ENCODE measurements at places on chromosomes 16 and 17.

DNA sequence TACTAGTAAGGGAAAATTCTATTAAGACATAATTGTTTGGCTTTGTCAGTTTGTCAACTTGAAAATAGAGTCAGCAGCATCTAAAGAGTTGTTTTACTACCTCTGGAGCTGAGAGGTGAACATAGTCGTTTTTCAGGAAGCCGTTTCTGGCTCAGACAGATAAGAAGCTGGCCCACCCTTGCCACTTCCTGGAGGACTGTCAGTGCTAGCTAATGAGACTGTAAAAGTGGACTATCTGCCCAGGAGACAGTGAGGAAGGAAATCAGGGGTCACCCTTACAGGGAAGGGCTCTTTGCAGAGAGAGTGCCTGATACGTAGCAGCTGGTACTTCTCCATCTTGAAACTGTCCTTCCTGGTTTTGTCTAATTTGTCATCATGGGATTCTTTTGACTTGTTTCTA lies 328.7 kb downstream of the WWOX start:
- DNase-seq = no peak

- DNase-seq = peak; percentile 13
These were observed 254.1 kb upstream of the IRX3 start for GRCh38 chr16:54540525-54541180.

DNA sequence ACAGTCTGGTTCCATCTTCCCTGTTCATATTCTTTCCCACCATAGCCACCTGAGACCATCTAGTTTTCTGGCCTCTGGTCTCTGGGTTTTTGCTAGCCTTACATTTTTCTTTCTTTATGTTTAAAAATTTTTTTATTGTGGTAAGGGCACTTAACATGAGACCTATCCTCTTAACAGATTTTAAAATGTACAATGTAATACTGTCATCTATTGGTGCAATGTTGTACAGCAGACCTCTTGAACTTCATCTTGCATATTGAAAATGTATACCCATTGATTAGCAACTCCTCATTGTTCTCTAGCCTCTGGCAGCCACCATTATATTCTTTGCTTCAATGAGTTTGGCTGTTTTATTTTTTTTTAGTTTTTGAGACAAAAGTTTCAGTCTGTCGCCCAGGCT lies 39.2 kb downstream of the ITGAM start:
- DNase-seq = no peak

DNA sequence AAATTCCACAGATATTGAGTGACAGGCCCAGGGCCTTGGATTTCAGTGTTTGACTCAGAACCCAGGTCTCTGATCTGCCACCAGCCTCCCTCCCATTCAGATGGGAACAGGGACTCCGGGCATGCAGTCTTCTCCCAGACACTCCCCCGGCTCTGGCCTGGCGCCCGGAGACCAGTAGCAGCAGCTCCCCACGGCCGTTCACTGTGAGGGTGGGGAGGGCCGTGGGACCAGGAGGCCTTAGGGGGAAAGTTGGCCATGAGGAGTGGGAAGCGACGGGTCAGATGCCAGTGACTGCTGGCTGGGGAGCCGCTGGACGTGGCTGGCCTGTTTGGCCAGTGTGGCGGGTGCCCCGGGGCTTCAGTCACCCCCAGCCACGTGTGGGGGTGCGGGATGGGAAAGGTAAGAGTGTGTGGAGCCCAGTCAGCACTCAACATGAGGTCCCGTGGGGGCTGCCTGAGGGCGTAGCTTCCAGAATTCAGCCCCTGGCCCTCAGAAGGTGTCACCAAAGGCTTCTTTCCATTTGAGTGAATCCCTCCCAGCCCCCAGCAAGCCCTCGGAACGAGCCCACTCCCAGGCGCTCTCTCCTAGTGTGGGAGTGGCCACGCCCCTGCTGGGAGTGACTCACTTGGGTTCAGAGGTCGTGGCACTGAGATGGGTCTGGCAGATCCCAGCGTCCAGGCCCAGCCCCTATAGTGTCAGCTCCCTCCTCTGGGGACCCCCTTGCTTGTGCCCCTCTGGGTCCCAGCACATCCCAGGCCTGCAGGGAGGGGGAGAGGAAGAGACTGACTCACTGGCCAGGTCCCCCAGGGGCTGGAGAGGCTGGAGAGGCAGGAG lies 309.4 kb downstream of the SEC14L1 start:
- DNase-seq = no peak

GRCh38 chr17:48551214-48551555 lies 6.3 kb upstream of the HOXB2 start:
- DNase-seq = no peak

DNA sequence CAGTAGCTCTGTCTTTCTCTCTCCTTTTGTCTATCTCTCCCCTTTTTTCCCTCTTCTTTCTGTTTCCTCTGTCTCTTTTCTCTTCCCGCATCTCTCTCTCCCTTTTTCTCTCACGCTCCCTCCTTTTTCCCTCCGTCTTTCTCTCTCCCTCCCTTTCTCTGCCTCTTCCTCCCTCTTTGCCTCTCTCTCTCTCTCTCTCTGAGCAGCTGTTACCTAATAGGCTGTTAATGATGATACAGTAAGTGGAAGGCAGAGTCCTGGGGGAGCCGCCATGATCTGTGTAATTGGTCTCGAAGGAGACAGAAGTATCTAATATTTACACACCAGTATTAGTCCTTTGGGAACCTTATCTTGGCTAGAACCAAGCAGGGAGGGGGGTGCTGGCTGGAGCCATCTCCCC lies 136.1 kb upstream of the CIBAR2 start:
- DNase-seq = no peak

- no peak for DNase-seq
These were observed 78.8 kb upstream of the CDYL2 start for GRCh38 chr16:80883159-80883642.

- no peak for DNase-seq
These were observed 165.4 kb downstream of the PRKCA start for GRCh38 chr17:66467766-66468165.

- DNase-seq = no peak
These were observed 582.1 kb downstream of the RBFOX1 start for GRCh38 chr16:7914748-7915147.

DNA sequence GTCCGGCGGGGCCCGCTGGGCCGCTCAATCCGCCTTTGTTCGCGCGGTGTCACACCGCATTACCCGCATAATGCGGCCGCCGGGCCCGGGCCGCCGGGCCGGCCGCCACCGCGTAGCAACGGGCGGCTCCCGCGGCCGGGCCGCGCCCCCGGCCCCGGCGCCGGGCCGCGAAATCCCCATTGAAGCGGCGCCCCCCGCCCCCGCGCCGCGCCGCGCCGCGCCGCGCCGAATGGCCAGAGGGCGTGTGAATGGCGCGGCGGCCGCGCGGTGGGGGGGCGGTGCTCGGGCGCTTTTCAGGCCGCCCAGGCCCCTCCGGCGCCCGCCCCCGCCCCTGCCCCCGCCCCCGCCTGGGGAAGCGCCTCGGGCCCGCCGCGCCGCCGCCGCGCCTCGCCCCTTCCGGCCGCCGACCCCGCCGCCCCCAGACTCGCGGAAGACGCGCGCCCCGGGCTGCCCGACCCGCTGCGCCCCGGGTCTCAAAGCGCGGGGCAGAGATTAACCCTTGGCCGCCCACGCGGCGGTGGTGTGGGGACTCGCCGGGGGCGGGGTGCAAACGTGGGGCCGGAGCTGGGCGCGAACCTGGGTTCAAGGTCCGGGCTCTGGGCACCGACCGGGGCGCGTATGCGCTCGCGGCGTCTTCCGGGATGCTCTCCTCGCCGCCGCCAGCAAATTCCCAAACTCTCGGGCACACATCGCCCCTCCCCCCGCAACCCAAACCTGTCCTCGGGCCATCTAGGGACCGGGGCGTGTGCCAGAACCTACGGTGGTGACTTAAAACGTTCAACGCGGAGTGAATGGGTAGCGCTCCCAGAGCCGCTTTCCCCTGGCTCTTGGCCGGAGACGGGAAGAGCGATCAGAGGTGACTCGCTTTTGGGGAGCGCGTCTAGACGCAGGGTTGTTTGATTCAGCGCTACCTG lies 46.7 kb downstream of the WNT3 start:
- no peak for DNase-seq

DNA sequence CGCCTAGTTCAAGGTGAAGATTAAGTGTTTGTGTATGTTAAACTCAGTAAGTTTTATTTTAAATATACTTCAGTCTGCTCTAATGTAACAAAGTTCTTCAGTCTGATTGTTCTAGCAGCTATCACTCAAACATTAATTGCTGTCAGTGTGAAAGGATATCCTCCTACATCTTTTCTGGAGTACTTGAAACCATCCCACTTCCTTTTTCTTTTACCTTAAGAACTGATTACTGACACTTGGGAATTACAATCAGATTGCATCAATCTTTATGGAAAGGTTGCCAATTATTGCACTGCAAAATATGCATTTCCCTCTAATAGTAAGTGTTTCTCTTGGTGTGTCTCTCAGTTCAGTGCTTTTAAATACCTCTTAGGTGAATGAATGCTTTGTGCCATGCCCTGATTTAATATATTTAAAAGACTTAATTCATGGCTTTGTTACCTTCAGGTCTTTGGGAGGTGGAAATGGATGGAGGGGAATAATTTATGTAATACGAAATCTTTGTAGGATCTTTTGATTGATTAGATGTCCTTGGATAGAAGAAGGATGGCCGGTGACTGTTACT lies 16.6 kb downstream of the MRTFB start:
- DNase-seq = no peak

GRCh38 chr17:74994440-74994839 lies 7.0 kb downstream of the CDR2L start:
- no peak for DNase-seq

GRCh38 chr16:9602189-9602588 lies 510.7 kb downstream of the HAPSTR1 start:
- no peak for DNase-seq

DNA sequence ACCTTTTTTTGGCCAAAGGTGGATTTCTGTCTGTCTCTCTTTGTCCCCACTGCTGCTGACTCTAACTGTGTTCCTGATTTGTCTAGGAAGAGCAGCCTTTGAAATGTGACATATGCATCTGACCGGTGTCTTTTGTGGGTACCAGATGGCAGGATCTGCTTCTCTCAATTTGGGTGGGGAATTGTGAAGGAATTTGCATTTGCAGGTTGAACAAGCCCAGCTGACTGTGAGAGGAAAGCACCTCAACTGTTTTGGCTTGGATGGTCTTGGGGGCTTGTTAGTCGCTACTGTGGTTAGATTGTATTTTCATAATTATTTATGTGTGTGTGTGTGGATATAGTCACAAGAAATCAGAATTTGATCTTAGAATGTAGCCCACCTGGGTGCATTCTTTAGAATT lies 37.7 kb upstream of the LCMT1 start:
- DNase-seq = no peak

DNA sequence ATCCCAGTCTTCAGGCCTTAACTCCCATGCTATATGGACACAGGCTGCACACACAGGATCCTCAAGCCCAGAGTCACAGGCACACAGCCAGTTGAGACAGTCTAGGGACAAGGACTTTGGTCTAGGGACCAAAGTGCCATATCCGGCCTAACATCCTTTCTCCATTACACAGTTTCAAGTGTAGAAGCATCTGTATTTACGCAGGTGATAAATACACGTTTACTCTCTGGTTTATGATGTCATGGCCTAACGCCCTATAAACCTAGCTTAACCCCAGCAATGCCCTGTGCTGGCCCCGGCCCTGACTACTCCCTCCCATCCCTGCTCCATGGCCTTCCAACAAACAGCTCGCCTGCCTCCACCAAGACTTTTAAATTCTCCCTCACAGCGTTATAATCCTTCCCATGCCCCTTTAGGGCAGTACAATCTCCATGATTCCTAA lies 17.1 kb downstream of the CUEDC1 start:
- no peak for DNase-seq

GRCh38 chr16:12672986-12673385 lies 130.7 kb downstream of the CPPED1 start:
- DNase-seq = no peak

DNA sequence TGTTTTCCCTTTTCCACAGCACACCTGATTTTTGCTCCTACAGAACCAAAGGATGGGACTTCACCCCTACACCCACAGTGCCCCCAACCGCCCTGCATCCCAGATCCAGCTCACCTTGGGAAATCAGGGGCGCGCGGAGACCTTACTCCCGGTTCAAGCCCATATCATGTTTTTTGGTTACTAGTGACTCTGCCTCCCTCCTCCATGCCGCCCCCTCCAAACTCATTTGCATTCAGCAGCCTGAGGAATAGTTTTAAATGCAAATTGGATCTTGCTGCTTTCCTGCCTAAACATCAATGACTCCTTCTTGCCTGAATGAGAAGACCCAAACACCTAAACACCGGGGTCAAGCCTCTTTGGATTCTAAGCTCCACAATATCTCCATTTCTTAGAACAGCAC lies 331.8 kb downstream of the TMEM114 start:
- DNase-seq = no peak

- DNase-seq = peak; percentile 72
These were observed 35.7 kb downstream of the CACNA1H start for GRCh38 chr16:1188432-1189189.

- no peak for DNase-seq
These were observed 56.4 kb upstream of the TOM1L1 start for GRCh38 chr17:54844233-54844632.

GRCh38 chr16:70430667-70431536 lies 8.0 kb downstream of the ST3GAL2 start:
- no peak for DNase-seq

DNA sequence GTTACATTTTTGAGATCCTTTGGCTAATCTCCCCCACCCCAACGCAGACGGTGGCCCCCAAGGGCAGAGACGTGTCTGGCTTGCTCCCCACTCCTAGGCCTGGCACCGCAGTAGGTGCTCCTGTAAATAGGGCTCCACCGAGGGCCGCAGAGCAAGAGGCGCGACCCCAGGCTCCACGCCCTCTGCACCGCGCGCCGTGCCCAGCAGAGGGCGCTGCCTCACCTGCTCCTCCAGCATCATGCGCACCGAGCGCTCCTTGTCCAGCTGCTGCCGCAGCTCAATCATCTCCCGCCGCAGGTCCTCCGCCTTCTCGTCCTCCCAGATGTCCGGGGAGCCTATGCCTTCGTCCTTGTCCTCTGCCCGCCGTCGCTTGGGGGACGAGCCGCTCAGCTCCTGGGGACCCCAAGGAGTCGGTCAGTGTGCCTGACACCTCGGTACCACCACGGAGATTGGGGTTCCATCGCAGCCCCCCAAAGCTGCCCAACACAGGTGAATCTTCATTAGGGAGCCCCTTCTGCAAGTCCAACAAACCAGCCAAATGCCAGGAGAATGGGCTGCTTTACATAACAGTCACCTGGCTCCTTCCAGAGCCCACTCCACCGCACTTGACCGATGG lies 11.2 kb downstream of the TFAP4 start:
- peak; percentile 58 for DNase-seq
